ENCODE measurements at places on chromosomes 2 and 18. TPM values are rescaled to one million over a fixed set of nuclear protein-coding genes. Genes with fewer than 3 reads are reported as not detected.

Gene FBXO41
- total RNA-seq: 0.44 TPM

Gene HMSD
- total RNA-seq: not detected

Gene DNAH6
- total RNA-seq: not detected

Gene HOXD9
- 9.5 TPM for total RNA-seq

Gene FNDC4
- 9.0 TPM for total RNA-seq

Gene ZC3H15
- total RNA-seq: 48.2 TPM

Gene ATP6V1B1
- not detected for total RNA-seq

Gene GKN2
- not detected for total RNA-seq

Gene SLC16A14
- 5.5 TPM for total RNA-seq

Gene ANKRD30BL
- not detected for total RNA-seq

Gene LBX2
- total RNA-seq: 28.5 TPM

Gene SKOR2
- not detected for total RNA-seq

Gene MTCL1
- total RNA-seq: 55.4 TPM

Gene STAM2
- total RNA-seq: 20.9 TPM

Gene MC2R
- total RNA-seq: not detected

Gene ACVR1C
- total RNA-seq: not detected

Gene RESP18
- not detected for total RNA-seq

Gene TRAPPC12
- total RNA-seq: 40.7 TPM

Gene REG3A
- not detected for total RNA-seq

Gene BOLL
- not detected for total RNA-seq

Gene ARID5A
- total RNA-seq: 12.3 TPM

Gene ITGB1BP1
- 55.9 TPM for total RNA-seq

Gene INPP5D
- total RNA-seq: not detected

Gene ASXL2
- total RNA-seq: 3.4 TPM

Gene UGT1A8
- total RNA-seq: 0.87 TPM

Gene SPP2
- total RNA-seq: not detected

Gene FBLN7
- 8.1 TPM for total RNA-seq
